ENCODE measurements at places on chromosomes 16 and 17.

- no peak for DNase-seq
These were observed 1.8 kb upstream of the BCAR1 start for GRCh38 chr16:75252946-75253911.

DNA sequence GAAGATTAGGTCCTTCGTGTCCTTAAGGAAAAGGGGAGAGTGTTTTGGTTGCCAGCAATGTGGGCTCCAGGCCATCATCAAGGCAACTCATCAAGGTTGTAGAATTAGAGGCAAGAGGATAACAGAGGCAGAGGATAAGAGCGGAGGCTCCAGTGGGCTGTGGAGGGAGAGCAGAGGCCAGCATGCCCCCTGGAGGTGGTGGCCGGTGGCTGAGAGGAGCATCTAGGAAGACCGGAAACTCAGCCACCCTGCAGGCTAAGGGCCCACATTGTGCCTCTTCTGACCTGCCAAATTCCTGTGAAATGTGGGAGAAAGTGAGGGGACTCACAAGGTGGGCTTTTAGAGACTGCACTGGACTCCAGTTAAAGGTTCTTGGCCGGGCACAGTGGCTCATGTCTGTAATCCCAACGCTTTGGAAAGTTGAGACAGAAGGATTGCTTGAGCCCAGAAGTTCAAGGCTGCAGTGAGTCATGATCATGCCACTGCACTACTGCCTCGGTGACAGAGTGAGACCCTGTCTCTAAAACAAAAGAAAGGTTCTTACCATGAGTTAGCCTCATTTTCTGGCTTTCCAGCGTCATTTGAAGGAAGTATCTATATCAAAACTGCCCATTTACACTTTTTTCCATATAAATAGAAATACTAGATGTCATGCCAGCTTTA, 62.7 kb upstream of the ADORA2B start:
- no peak for DNase-seq

- DNase-seq = no peak
These were observed 63.8 kb downstream of the COX10 start for GRCh38 chr17:14133104-14133503.

DNA sequence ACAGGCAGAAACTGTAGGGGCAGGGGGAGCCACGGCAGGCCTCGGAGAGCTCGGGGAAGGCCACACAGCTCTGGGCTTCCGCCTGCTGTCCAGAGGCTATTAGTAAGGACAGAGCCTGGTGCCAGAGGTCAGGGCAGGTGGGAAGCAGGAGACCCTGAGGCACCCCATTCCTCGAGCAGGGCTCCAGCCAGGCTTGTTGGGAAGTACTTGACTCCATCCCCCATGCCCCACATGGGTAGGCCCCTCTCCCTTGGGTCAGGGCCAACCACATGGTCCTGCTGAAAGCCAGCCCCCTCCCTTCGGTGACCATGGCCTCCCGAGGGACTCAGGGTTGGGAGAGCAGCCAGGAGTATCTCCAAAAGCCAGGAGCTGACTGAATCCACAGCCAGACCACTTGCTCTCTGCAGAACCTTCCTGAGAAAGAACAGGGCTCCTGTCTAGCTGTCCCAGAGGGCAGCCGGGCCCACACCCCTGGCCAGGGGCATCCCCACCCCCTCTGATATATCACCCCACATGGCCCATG, 17.4 kb upstream of the MPRIP start:
- DNase-seq = no peak

DNA sequence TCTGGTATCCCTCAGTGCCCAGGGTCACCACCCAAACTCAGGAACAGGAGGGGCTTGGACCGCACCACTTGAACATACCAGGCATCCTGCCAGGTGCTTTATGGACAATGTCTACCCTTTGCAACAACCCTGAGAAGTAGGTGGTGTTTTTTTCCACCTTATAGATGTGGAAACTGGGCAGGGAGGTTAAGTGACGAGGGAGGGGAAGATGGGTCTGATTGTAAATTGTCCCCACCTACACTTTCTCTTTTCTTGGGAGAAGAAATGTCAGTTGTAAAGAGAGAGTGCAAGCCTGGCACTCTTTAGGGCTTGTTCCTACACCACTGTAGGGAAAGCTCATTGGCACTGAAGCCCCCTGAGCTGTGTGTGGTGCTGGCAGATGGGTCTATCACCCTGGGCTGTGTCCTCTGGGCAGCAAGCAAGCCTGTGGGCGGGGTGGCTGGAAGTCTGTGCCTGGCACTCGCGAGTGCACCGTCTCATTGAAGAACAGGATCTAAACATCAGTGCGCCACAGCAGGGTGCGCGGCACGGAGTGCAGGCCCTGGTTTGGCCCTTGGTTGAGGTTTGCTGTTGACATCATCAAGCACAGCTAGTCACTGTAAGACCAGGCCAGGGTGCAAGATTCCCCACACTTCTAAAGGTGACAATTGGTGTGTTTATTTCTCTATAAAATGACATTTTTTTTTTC, 15.1 kb downstream of the NOD2 start:
- peak; percentile 57 for DNase-seq

DNA sequence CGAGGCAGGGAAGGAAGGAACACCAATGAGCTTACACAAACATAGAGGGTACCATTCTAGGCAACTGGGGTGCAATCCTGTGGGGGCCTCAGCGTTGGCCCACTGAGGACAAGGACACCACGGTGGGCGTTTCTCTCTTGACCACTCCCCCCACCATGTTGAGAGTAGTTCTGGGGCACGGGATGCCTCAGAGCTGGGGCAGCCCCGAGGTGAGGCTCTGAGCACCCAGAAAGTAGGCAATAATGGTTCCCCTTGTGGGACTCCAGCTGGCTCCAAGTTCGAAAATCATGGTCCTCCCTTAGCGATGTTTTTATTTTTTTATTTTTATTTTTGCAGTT, 5.1 kb downstream of the PRSS21 start:
- no peak for DNase-seq

GRCh38 chr17:65564793-65565192, 3.3 kb upstream of the AXIN2 start:
- DNase-seq = no peak

Data from activated T-cell treated with anti-CD3 and anti-CD28 coated beads, Interleukin-2, amount 50 U/mL, for 48 hours (primary cell).